ENCODE measurements at places on chromosomes 5 and 9. TPM values are rescaled to one million over a fixed set of nuclear protein-coding genes. Genes with fewer than 3 reads are reported as not detected.
A peak's percentile ranks its signal among the peaks of the same experiment; 100 is the strongest.

PCDHGA12 gene
- 0.12 TPM for total RNA-seq

- no peak for DNase-seq
These were observed 470.7 kb upstream of the GRIN3A start for GRCh38 chr9:102209176-102209575.

DAPK1 gene
- 3.6 TPM for total RNA-seq

GMCL2 gene
- 0.07 TPM for total RNA-seq

IRGM gene
- total RNA-seq, result 1.2 TPM

DNA sequence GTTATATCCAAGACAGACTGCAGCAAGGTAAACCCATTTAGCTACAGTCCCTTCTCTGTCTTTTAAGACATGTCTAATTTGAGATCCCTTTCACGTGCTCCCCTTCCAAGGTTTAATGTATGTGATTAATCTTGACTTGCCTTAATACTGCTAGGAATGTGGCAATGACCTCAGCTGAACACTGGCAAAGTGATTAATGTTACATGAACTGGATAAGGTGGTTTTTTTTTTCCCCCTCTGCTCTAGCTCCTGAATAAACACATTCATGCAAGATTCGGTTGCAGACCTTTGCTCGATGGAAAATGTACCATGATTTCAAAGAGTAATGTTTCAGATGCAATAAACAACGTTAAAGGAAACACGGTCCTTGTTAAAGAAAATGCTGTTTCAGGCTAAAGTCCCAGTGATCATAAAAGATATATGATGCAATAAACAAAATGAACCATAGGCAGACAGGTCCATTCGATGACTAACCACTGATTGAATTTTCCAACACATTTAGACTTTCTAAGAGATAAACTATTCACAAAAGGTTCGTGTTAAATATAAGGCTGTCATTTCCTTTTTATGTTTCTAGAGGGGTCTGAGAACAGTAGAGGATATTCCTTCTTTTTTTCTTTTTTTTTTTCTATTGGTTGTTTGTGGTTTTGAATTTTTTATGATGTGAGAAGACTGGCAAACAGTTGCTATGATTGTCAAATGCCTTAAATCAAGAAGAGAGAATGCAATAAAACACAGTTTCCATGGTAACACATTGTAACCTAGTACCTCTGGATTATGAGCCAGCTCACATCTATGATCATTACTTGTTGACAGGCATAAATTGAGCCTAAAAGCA lies 44.7 kb upstream of the ZNF608 start:
- no peak for DNase-seq

DNA sequence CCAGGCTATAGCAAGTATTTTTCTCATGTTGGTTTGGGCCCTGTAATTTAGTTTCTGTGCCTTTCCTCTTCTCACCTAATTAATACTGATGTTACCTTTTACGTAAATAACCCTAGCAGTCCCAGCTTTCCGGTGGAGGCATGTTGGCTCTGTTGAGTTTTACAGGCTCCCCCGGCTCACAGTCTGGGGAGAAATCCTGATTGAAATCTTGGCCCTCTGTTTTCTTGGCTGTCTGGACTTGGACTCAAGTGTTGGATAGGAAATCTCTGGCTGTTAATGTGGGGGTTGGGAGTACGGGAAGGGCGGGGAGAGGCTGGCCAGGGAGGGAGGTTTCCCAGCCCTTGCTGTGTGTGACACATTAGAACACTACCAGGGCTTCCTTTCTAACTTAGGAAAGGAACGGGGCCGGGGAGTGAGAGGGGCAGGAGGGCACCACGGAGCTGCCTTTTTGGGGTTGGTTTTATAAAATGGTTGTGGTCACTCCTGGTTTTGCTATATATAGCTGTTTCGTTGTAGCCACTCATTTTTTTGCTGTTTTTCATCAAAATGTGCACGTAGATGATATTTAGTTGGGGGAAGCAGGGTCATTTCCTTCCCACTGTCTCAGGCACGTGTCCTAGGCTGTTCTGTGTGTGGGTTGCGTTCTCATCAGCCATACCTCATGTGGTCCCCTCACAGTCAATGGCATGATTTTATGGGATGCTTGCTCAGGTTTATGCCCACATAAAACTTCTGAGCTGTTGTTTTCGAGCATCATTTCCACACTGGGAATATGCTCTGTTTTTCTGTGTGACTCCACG lies 11.0 kb downstream of the TRIO start:
- DNase-seq, result no peak

GRCh38 chr9:37995348-37995737 lies 73.7 kb downstream of the SHB start:
- DNase-seq, result no peak

- DNase-seq, result no peak
These were observed 48.4 kb upstream of the EFNA5 start for GRCh38 chr5:107719034-107719606.

DNA sequence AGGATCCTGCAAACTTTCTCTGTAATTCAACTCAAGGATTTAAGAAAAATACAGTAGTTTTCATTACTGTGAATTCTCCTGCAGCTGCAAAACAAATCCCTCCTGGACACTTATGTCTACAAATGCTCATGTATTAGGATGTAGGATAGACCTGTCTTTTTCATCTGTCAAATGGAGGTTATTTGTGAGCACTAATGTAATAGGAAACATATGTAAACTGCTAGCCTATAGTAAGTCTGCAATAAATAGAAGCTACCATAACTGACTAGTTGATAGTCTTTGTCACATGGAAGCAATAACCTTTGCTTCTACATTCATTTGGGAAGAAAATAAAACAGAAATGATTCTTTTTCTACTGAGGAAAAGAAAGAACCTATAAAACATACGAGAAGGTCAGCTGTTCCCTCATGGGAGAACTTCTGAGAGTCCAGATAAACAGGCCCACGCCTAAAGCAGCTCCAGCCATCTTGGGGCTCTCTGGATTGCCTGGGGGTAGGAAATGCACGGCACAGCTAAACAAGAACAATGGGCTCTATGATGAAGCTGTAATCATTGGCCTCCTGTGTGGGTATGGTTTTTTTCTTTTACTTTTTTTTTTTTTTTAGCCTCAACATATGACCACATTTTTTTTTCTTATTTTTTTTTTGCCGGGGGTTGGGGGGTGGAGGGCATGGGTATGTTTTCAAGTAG lies 6.2 kb downstream of the KCNV2 start:
- no peak for DNase-seq

DNM1 gene
- total RNA-seq, result 1.5 TPM

GRCh38 chr5:116557669-116558271 lies 16.9 kb downstream of the SEMA6A start:
- no peak for DNase-seq

GFI1B gene
- total RNA-seq, result not detected

DNA sequence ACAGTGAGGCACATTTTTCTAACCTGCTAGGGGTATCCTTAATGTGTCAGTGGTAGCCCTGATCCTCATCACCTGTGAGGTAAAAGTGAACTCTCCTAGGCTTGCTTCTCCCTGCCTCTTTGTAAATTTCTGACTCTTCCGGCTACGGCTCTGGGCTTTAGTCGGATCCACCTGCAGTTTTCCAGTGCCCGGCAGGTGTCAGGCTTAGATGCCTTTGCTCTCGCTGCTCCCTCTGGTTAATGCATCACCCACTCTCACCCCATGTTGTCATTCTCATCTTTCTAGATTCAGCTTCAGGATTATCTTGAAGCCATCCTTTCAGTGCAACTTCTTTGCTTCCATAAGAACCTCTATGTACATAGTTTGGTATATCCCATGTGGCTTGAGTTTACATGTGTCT lies 3.6 kb downstream of the CEP78 start:
- peak; percentile 63 for DNase-seq

DNA sequence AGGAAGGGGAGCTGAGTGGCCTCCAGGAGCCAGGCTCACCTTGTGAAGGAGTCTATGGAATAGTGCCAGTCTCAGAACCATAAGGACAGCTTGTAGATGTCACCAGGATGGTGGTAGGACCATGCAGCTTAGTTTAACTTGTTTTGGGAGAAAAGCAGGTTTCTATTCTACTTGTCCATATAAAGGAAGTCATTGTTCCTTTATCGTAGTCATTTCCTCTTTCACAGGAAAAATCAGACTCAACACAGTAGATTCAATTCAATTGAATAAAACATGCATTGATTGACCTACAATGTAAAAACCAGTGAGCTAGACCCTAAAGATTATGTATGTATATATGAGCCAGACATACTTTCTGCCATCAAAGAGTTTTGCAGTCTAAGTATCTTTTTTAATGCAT lies 53.3 kb downstream of the MEGF10 start:
- DNase-seq, result no peak

PTTG1 gene
- 88.9 TPM for total RNA-seq

PPIC gene
- not detected for total RNA-seq

DNA sequence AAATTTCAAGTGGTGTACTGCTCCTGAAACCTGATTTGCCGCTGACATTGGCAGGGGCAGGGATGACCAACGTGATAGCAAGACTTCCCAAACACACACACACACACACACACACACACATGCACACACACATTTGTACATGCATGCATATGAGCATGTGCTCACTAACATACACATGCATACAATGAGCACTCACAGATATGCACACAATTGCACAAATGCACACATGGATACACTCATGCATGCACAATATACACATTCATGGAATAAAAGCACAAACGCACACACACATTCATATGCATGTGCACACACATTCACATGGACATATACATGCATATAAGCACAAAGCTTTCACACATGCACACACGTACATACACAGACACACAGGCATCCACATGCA lies 181.2 kb upstream of the ZNF618 start:
- DNase-seq, result no peak

TRIM36 gene
- 0.12 TPM for total RNA-seq
